ENCODE measurements at places on chromosomes 1 and 21.

DNA sequence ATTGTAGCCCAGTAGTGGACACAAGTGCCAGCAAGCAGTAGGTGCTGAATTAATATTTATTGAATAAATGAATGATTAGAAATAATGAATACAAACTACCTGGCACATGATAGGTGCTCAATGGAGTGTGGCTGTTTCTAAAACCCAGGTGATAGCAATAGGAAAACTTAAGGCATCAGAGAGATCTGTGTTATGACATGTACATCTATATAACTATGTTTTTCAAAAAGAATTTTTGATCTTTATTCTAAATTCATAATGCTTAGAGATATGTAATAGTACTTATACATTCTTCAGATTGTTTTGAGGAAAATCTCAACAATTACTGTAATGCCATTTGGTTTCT is 5.0 kb downstream of the GADD45A start:
- DNase-seq: no peak

DNA sequence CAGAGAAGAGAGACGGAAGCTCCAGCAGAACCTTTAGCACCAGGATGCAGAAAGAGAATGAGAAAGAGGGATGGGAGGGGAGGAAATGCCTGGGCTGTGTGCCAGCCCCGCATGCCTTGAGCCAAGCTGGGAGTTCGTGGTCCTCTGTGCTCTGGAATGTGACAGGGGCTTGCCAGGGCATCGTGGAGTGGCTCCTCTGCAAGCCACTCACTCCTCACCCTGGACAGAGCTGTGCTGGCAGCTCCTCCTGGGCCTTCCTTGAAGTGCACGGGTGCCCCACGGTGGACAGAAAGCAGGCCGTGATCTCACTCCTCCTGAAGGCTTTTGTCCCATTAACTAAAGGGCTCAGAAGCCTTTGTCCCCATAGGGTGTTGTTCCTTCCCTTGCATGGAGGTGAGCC is 34.8 kb upstream of the PRELP start:
- DNase-seq: no peak

DNA sequence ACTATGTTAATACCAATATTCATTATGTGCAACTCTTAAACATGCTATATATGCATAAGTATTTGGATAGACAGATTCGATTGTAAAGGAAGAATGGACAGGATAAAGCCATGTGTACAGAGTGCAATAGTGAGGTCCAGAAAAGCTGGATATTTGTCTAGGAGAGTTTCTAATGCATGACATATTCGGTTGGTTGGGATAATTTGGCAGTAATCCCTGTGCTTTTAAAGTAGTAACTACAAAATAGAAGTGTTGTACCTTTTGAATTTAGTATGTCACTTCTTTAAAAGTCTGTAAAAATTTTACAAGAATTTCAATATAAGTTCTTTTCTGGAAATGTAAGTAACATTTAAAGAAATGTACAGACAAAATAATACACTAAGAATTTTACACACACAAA is 774.5 kb downstream of the USP25 start:
- no peak for DNase-seq

- no peak for DNase-seq
These were observed 64.6 kb downstream of the GRIK1 start for GRCh38 chr21:29875036-29875716.

GRCh38 chr1:9942399-9942938 is 722 bp downstream of the LZIC start:
- peak; percentile 6 for DNase-seq
